ENCODE measurements at places on chromosomes 5 and 9. TPM values are rescaled to one million over a fixed set of nuclear protein-coding genes. Genes with fewer than 3 reads are reported as not detected.

- DNase-seq, result no peak
These were observed 201.9 kb downstream of the ZNF608 start for GRCh38 chr5:124544366-124545055.

GLDC gene
- total RNA-seq, result 100 TPM

TMC1 gene
- not detected for total RNA-seq

PCDHGA11 gene
- total RNA-seq, result 13.3 TPM

S1PR3 gene
- 29.4 TPM for total RNA-seq

MEIKIN gene
- not detected for total RNA-seq

- DNase-seq, result no peak
These were observed 420.7 kb downstream of the KIF4B start for GRCh38 chr5:155434267-155434666.

DNA sequence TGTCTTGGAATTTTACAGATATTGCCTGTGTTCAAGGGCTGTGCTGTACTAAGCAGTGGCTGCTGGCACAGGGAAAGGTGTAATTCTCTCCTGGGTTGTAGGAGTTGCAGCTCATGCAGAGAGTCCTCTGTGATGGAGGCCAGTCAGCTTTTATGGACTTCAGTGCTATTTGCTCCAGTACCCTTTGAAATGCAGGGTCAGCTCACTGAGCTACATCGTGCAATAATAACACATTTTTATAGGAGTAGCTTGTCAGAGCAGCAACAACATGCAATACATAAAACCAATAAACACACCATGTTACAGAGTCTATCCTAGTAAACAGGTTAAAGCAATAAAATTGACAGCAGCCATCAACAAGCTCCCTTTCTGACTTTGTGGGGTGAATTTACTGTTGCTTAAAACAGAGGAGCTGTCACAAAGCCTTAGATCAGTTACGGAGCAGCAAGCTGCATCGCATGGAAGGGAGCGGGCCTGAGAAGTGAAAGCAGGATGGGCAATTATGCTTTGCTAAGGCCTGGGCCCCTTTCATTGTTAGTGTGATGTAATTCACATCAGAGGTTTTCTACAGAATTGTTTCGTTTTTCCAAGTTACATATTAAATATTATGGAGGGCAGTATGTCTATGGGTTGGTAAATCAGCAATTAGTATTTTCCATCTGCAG is 16.8 kb downstream of the CD180 start:
- DNase-seq, result no peak

PLCXD3 gene
- total RNA-seq, result 0.09 TPM

GRCh38 chr5:179270581-179271427 is 74.5 kb downstream of the ADAMTS2 start:
- no peak for DNase-seq

DNA sequence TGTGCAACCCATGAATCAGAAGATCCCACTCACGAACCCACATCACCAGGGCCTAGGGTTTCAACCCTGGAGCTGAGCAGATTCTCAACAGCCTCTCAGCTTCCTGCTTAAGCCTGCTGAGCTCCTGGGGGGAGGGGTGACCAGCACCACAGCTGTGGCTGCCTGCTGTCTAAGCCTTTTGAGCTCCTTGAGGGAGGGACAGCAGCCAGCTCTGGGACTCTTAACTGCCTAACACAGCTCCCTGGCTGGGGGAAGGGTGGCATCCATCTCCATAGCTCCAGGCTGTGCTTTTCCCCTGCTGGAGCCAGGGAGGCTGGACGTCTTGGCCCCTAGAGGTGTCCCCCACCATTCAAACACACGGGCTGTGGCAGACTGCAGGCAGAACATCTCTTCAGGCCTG is 250.3 kb downstream of the DMAC1 start:
- peak; percentile 74 for DNase-seq

- DNase-seq, result no peak
These were observed 8.3 kb downstream of the LPCAT1 start for GRCh38 chr5:1515311-1515920.

SCGB3A2 gene
- total RNA-seq, result not detected

DNA sequence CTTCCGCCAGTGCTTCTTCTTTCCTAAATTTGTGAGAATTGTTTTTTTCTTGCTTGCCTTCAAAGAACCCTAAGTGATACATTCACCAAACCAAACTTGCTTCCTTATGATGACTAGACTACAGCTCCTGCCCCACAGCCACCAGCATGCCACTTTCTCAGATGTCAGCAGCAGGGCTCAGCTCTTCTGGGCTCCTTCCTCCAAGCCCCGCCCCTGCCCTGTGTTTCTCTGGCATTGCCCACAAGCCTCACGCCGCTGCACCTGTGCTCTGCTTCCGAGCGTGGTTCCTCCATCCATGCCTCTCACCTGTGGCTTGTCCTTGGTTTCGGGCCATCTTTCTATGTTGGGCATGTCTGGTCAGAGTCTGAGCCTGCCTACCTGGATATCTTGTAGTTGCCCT is 10.6 kb downstream of the UNC5A start:
- no peak for DNase-seq

GRCh38 chr5:91175708-91176107 is 207.4 kb downstream of the ARRDC3 start:
- no peak for DNase-seq

- peak; percentile 61 for DNase-seq
These were observed 216.5 kb downstream of the PDZD2 start for GRCh38 chr5:31855134-31856040.

FAM219A gene
- total RNA-seq, result 4.2 TPM

GRCh38 chr9:91214867-91215266 is 146.9 kb downstream of the AUH start:
- no peak for DNase-seq

SERF1B gene
- 48.6 TPM for total RNA-seq

DNA sequence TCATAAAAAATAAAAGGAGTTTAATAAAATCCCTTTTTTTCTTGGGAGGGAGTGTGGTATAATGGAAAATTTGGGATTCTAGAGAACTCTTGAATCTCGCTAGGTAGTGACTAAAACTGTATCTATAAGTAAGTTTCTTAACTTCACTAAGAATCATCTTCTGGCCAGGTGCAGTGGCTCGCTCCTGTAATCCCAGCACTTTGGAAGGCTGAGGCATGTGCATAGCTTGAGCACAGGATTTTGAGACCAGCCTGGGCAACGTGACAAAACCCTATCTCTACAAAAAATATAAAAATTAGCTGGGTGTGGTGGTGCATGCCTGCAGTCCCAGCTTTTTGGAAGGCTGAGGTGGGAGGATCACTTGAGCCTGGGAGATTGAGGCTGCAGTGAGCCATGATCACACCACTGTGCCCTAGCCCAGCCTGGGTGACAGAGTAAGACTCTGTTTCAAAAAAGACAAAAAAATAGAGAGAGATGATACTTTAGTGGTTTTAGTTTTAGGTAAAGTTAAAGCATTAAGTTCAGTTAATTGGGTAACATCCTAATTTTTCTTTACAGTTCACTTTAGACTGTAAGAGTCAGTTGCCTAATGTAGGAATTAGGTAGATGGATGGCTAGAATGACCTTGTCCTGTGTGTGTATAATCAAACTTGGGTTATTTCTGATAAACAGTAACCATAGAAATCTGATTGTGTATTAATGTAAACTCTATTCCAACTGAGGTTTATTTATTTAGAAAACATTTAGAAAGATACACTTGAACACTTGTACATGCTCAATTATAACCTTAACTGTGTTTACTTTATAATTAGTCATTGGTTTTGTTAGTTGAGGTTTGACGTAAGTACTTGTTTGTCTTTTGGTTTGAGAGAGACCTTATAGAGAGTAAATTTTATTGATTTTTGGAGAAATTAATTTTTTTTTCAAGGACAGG is 17.8 kb downstream of the UNC13B start:
- no peak for DNase-seq

CDC42SE2 gene
- 79.9 TPM for total RNA-seq

DNA sequence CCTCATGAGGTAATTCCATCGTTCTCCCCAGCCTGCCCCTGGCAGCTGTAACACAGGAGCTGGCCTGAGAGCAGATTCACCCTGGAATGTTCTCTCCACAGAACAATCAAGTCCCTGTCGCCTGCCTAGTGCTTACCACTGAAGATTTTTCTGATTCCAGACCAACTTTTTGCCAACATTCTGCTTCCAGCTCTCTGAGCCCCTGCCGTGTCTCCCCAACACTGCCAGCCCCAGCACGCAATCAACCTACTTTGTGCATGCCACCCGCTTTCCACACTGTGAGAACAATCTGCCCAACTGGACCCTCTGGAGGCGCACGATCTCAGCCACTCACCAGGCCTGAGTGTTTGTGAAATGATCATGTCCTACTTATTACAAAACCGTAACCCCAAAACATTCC is 62.6 kb downstream of the PSMB7 start:
- DNase-seq, result no peak

DNA sequence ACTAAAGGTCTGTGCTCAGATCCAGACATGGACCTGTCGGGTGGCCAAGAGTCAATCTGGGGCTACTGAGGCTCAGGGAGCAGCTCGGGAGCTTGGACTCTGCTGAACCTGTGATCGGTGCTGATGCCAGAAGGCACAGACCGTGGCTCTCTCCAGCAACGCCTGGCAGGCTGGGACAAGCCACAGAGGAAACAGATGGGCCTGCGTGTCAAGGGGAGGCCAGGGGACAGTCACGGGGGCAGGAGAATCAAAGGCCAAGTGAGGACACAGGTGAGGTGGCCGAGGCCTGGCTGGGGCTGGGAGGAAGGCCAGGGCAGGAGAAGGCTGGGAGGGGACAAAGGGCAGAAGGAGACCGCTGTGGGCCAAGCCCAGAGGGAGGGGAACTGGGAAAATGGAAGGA is 43.4 kb downstream of the EPB41L4B start:
- DNase-seq, result no peak

GRCh38 chr9:5764130-5764868 is 68.6 kb downstream of the ERMP1 start:
- no peak for DNase-seq

GRCh38 chr9:126877418-126877817 is 17.0 kb downstream of the ZBTB34 start:
- no peak for DNase-seq

LCN1 gene
- not detected for total RNA-seq

LCN15 gene
- not detected for total RNA-seq

DNA sequence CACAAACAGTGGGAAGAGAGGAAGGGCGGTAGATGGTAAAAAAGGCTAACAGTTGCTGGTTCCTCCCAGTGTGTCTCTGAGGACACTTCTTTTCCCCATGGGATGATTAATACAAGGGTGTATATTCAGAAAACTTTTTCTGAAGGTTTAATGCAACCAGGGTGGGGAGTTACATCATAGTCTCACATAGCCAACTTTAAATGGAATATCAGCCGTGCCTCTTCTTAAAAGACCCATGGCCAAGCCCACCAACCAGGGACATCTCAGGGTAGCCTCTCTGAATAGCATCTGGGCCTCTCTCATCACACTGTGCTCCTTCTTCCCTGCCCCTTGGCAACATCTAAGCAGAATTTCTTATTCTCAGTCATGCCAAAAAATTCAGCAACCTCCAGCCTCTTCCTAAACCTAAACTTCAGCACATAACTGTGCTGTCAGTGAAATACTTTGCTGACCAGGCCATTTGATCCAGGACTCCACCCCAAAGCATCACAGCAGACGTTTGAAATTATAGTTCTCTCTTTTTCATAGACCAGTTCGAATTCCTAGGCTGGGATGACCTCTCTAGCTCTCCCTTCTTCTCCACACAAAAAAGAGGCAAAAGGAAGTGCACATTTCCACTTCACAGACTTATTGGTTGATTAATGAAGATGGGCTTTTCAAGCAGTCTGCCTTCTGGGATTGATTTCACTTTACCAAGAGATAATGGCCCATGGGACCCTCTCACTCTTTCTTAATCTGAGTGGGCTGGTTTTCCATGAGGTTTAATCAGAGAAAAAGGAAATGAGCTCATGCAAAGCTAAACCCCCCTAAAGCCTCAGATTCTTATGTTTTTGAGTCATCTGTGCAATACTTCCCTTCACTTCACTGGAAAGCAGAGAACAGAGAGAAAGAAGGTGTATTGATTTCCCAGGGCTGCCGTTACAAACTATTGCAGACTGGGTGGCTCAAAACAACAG is 85.1 kb upstream of the RAI14 start:
- DNase-seq, result no peak

GPR151 gene
- not detected for total RNA-seq

GRCh38 chr9:31608881-31609280 is 775.6 kb upstream of the ACO1 start:
- DNase-seq, result no peak

EIF4EBP3 gene
- 0.53 TPM for total RNA-seq

DNA sequence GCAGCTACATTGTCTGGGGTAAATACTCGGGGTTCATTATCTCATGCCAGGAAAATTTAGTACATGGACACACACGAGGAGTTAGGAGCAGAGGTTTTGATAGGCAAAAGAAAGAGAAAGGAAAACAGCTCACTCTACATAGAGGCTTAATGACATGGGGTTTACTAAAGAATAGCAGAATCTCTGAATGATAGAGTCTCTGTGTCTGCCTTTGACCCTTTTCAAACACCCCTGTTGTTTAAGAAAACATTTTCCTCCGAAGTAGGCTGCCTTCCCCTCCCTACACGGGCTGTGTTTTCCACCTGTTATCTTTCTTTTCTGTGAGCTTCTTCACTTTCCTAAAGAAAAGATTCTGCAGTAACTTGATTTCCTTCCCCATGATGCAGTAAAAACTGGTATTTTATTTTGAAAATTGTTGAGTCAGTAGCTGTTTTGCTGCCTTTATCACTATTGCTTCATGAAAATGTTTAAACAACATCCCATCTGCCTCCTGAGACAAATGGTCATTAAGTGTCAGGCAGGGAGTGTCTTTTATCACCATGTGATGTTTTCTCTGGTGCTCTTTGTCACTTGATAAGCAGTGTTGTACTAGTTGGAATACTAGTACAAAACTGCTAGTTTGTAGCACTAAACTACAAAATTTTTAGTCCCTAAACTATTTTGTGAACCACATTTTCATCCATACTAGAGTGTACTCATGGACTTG is 76.6 kb downstream of the PPIC start:
- DNase-seq, result no peak

DNA sequence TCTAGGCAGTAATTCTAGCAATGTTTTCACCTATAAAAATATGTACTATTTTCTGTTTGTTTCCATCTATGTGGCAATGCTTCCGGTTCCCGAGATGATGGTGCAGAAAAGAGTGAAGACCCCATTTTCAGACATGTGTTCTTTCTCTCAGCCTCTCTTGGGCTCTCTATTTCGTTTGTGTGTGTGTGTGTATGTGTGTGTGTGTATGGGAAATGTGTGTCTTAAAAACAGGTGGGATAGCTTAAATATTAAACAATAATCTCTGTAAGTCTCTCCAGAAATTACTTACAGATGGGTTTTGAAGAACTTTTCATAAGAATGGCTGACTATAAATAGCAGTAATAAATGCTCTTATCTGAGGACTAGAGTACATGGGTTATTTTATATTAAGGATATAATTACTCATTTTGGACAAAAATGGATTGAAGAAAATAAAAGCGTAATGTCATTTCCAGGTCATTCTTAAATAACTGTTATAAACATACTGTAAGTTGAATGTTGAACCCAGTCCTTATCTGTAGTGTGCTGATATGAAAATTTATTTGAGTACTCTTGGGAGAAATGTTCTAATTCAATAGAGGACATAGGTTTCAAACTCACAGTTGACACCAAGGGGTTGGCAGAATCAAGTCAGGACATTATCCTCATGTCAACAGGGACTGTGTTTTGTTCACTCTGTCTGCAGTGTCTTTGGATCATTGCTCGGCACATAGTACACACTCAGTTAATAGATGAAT is 31.1 kb downstream of the PCSK5 start:
- DNase-seq, result no peak

Data from neural progenitor cell (in vitro differentiated cells).